ENCODE measurements at places on chromosomes 6 and 20.
A peak's percentile ranks its signal among the peaks of the same experiment; 100 is the strongest.

DNA sequence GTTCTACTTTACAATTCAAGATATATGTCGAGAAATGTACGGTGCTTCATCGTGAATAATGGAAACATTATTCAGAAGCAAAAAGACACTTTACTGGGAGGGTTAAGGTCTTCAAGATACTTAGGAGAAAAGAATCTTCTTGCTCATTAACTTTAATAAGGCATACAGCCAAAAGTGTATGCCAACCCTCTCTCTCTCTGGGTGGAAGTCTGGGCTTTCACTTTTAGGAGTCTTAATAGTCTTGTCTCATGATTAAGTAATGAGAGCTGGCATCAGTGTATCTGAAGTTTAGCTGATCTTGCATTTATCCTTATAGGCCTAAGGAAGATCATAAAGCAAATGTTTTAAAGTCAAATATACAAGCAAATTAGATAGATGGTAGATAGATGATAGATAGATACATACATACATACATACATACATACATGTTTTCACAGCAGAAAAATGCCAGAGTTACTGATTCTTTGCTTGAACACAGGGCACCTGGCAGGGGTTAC is 21.5 kb downstream of the OLIG3 start:
- no peak for DNase-seq

DNA sequence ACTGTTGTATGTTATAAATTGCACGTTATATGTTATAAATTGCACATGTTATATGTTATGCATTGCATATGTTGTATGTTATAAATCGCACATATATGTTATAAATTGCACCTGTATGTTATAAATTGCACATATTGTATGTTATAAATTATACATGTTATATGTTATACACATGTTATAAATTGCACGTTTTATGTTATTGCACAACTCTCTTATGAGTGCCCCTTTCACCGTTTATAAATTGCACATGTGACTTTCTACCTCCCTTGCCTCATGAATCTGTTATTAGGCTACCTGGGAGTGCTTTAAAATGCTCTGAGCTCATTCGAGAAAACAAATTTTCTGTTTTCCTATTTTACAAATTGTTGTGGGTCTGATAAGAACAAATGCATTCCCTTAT is 84.1 kb downstream of the RNF182 start:
- no peak for DNase-seq

DNA sequence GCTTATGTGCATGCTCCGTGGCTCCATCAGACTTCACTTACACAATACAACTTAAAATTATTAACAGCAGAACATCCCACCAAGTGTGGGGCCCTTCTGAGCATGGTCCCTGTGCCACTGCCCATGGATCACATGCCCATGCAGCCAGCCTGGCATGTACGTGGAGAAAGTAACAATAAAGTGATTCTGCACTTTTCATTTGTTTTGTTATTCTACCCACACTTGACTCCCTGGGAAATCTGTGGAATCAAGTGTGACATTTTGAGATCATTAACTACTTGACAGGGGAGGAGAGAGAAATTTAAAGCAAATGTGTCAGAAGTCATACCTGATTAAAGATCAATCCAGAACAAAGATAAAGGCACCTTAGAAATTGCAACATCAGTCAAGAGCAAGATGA is 112.0 kb downstream of the ISM1 start:
- no peak for DNase-seq

GRCh38 chr6:157748839-157749571 is 74.0 kb upstream of the SNX9 start:
- no peak for DNase-seq

DNA sequence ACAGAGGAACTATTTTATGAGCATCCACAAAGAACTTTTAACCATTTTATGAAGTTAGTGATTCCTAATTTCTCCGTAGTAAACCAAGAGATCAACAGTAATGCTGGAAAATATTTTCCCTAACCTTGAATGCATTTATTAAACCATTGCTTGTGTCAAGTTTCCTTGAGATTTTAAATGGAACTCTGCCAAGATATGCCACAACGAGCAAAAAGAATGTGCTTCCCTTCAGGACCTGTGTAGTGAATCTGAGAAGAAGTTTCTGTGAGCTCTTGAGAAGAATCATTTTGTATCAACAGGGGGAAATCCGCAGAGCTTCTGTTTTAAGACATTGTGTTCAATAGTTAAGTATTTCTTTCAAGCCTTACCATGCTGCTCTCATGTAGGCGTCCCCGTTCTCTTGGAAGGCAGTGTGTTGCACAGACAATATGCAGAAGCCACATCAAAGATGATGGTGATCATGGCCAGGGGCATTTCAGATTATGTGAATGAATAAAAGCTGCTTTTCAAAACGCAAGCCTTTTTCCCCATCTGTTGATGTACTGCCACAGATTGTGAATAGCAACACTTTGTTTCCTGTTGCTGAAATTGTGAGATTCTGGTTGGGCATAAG is 439.8 kb downstream of the BMP2 start:
- DNase-seq: no peak

DNA sequence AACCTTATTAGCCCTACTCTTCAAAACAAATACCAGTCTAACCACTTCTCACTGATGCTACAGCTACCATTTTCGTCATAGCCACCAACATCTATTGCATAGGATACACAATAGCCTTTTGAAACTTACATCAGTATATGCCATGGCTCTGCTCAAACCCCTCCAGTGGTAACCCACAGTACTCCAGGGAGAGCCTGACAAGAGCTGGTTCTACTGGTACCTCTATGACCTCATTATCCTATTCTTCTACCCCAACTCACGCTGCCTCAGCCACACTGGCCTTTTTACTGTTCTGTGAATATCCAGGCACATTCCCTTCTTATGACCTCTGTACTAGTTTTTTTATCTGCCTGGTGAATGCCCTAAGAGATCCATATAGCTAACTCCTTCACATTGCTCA is 157.6 kb downstream of the ARHGAP18 start:
- no peak for DNase-seq

GRCh38 chr20:20286061-20286460 is 81.8 kb upstream of the INSM1 start:
- no peak for DNase-seq

DNA sequence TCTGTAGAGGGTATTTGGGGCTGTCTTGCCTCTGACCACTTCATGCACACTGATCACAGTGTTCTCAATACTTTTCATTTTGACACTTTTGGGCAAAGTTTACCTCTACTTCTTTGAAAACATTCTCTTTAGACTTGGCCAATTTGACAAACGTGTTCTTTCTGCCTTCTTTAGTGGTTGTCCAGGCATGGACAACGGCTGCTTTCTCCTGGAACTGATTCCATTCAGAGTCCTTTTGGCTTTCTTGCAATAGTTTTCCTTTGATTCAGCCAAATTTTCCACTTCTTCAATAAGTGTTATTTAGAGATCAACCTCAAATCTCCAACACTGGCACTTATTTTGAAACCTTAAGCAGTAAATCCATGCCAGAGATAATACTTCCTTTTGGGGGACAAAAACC is 6.7 kb upstream of the CST9 start:
- no peak for DNase-seq

DNA sequence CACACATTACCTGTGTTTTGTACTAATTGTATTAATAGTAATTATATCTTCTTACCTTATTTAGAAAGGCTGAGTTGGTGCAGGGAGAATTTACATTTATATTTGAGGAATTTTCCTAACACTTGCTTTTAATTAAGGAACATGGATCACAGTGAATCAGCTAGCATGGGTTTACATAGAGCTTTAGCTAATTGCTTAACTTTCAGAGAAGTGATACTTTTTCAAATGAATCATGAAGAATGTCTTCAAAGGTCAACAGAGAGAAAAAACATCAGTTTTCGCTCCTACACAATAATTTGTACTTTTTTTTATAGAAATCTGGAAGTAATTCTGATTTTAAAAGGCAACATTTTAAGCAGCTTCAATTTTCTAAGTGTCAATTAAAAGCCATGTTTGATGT is 195.0 kb upstream of the HEY2 start:
- DNase-seq: no peak

GRCh38 chr20:40849456-40849855 is 160.4 kb upstream of the MAFB start:
- DNase-seq: no peak

GRCh38 chr6:22067122-22067521 is 229.7 kb downstream of the PRL start:
- DNase-seq: no peak

GRCh38 chr6:68675548-68675947 is 40.5 kb downstream of the ADGRB3 start:
- no peak for DNase-seq

GRCh38 chr6:165663377-165663735 is 315 bp upstream of the PDE10A start:
- peak; percentile 89 for DNase-seq

DNA sequence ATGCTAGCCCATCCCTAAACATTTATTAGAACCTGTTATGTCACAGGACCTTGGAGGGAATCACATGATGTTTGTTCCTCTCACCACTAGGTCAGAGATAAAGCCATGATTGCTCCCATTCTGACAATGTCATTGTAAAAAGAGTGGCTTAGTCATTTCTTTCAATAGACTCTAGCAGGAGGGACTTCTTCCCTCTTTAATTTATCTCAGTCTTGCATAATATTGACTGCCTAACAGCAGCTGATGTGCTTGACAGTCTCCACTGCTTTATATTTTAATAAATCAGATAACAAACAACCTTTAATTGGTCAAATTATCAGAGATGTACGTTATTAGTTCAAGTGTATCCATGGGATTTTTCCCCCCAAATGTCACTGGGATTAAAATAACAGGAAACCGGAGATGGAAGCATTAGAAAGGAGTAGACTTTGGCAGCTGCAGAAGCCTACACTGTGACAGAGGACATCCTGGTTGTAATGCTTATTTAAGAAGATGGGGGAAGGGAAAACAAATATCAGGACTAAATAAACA is 39.6 kb downstream of the LAMA4 start:
- no peak for DNase-seq

DNA sequence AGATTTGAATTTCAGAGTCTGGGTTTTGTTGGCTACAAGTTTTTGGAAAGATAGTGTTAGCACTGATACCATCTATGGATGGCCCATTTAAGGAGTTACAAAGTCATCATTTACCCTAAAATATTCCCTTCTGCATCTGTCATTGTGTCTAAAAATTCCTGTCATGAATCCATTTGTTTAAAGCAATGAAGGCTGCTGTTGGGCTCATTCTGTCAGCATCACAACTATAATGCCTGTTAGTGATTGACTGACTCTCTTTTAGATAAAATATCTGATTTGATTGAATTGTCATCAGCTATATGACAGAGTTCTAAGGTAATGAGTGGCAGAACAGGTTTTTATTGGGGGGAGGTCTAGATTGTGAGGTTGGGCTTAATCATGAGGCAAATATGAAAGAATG is 167.6 kb upstream of the IMPG1 start:
- DNase-seq: no peak

GRCh38 chr6:105994591-105995390 is 91.3 kb upstream of the PRDM1 start:
- DNase-seq: peak; percentile 91

DNA sequence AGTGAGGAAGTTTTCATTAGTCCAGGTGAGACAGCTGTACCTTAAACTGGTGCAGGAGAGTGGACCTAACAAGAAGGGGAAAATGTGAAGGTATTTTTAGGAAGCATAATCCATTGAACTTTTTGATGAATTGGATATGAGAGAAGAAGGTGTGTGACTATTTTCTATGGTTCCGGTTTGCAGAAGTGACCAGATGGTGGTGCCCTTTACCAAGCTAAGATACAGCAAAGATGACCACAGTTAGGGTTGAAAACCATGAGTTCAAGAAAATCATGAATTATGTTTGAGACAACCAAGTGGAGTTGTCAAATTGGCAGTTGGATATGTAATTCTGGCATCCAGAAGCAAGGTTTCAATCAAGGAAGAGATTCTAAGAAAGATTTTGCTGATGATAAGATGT is 61.9 kb upstream of the NRSN1 start:
- DNase-seq: no peak

GRCh38 chr6:156102129-156102528 is 646.5 kb upstream of the NOX3 start:
- no peak for DNase-seq

DNA sequence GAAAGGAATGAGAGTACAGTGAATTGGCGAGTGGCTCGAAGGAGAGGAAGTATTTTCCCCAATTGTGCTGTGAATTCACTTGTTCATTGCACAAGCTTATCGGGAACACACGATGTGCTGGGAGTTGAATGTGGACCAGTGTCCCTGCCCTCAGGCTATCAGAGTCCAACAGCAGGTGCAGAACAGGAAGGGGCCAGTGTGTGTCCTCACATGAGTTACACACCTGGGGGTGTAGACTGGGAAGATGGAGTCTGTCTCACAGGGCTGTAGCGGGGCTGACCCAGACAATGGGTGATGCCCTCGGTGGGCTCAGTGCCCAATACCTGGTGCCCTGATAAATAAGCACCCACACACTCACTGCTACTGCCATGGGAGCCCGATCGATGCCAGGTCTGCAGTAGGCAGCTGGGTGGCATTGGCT is 14.4 kb downstream of the DUSP22 start:
- no peak for DNase-seq

- no peak for DNase-seq
Observed at GRCh38 chr6:33926451-33926850, 122.6 kb upstream of the MLN start.

DNA sequence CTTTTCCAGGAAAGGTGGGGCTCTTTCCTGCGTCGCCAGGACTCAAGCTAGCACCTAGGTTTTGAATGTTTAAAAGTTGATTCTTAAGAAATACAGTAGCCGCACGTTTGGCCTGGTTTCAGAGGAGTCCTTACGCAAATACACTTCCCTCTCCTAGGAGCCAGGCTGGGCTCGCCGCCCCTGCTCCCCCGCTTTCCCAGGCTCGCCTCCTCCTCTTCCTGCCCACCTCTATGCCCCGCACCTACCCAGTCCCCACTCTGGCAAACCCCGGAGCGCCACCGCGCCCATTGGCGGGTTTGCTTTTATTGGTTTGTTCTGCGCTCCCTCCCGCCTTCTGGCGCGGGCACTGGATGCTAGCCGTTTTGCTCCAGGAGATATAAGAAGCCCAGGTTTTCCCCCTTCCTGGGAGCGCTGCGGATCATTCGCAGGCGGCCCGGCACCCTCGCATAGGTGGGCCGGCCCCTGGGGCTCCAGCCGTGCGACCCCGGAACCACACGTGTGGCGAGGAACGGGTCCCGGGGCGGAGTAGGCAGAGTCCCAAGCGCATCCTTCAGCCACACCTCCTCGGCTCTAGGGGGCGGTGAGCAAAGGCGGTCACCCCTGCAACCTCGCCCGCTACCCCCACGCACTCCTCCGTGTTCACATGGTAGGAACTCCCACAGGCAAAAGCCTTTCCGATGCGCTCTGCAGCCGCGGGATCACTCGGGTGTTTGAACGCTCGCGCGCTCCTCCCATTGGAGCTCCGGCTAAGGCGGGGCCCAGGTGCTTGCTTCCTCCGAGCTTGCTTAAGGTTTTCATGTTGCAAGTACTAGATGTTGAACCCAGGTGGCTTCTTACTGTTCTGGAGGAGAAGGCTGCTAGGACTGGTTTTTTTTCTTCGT is 119.0 kb downstream of the RTN4IP1 start:
- peak; percentile 88 for DNase-seq

DNA sequence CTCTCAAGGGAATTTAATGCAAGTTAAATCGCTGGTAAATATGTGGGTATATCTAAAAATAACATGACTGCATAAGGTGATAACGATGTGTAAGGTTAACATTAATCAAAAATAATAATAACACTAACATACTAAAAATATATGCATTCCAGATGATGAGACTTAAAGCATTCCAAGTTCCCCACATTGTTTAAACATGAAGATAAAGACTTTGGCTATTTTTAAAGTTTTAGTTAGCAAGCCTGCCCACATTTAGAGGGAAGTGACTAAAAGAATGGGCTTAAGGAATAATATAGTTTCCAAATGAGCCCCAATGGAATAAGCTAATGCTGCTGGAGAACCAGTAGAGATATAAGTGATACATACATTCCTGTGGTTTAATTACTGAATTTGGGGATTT is 941.3 kb downstream of the TBC1D32 start:
- no peak for DNase-seq
